ENCODE measurements at places on chromosomes 4 and X. TPM values are rescaled to one million over a fixed set of nuclear protein-coding genes. Genes with fewer than 3 reads are reported as not detected.

DNA sequence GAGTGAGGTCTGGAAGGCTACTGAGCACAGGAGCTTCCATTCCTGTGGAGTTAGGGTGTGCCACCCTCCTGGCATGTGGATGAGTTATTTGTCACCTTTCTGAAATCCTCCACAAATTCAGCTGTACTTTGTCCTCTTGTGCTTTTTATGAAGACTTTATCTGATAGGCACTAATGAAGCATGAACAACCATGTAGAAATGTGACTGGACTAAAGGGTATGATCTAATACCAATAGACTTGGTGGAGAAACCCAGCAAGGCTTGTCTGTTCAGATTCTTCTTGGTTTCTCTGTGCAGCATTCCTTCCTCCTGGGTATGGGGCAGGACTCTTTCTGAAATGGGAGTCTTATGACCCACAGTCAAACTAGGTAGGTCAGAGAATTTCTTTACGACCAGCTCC, 9.6 kb downstream of the NBDY start:
- peak overlapping the region; percentile 64 for H3K4me3 ChIP-seq
- DNase-seq: no peak
- no peaks in the 10 kb centered on the region for H3K27me3 ChIP-seq
- H3K4me1 ChIP-seq: peaks cover 4% of the 10 kb centered on the region

- no peak overlapping the region for H3K4me3 ChIP-seq
- H3K27me3 ChIP-seq: peaks cover 10% of the 10 kb centered on the region
- H3K27ac ChIP-seq: no peak overlapping the region
- peak; percentile 42 for DNase-seq
- peaks cover 7% of the 10 kb centered on the region for H3K4me1 ChIP-seq
These were observed 73.9 kb downstream of the SLC2A9 start for GRCh38 chr4:9947168-9948062.

The SLITRK2 gene
- 5.4 TPM for total RNA-seq

- peak overlapping the region; percentile 93 for H3K4me3 ChIP-seq
- H3K27ac ChIP-seq: no peak overlapping the region
- H3K36me3 ChIP-seq: no peaks in the 10 kb centered on the region
- no peaks in the 10 kb centered on the region for H3K4me1 ChIP-seq
- no peak for DNase-seq
- H3K27me3 ChIP-seq: peaks cover 51% of the 10 kb centered on the region
These were observed 609 bp downstream of the REPS2 start for GRCh38 chrX:16946971-16947562.

DNA sequence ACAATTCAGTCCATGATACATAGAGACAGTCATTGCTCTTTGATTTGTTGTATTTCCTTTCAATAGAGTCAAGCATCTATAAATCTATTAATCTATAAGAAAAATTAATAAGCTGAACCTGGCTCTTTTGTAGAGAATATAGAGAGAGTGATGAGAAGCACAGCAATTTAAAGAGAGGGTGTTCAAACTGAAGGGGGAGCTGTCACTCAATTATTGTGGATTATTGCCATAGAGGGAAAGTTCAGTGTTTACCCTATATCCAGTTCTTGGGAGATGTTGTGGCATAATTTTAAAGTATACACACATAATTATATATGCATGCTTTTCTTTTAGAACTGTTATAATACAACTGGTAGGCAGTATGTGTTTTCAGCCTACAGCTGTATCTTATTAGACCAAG, 1469.0 kb upstream of the PABPC4L start:
- no peaks in the 10 kb centered on the region for H3K4me1 ChIP-seq
- no peaks in the 10 kb centered on the region for H3K36me3 ChIP-seq
- H3K27ac ChIP-seq: no peak overlapping the region
- no peak for DNase-seq
- H3K27me3 ChIP-seq: no peaks in the 10 kb centered on the region
- no peak overlapping the region for H3K4me3 ChIP-seq

The WDR44 gene
- 9.3 TPM for total RNA-seq

GRCh38 chrX:118251271-118251670, 94.6 kb upstream of the WDR44 start:
- no peaks in the 10 kb centered on the region for H3K36me3 ChIP-seq
- H3K4me3 ChIP-seq: no peak overlapping the region
- DNase-seq: no peak
- no peak overlapping the region for H3K27ac ChIP-seq
- no peaks in the 10 kb centered on the region for H3K4me1 ChIP-seq

DNA sequence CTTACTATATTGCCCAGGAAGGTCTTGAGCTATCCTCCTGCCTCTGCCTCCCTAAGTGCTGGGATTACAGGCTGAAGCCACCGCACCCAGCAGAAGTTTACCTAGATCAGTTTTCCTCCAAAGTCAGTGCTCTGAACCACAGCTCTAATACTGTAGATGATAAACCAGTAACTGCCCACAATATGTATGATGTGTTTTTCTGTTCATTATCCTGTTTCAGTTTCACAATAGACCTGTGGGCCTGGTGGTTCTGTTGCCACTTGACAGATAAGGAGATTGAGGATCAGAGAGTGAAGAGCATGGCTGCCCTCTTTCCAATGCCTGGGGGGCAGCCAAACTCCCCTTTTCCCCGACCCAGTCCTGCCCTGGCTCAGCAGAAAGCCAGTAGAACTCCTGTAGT, 87.0 kb downstream of the EFNB1 start:
- H3K27me3 ChIP-seq: no peaks in the 10 kb centered on the region
- no peak overlapping the region for H3K27ac ChIP-seq
- no peak for DNase-seq

The KIT gene
- 19.5 TPM for total RNA-seq

The DACH2 gene
- 4.2 TPM for total RNA-seq

The SEPTIN11 gene
- total RNA-seq: 46.7 TPM

The PHOX2B gene
- total RNA-seq: 0.36 TPM

GRCh38 chr4:51963841-51964517, 56.2 kb downstream of the LRRC66 start:
- DNase-seq: no peak
- H3K4me3 ChIP-seq: no peak overlapping the region
- no peak overlapping the region for H3K27ac ChIP-seq
- H3K27me3 ChIP-seq: no peaks in the 10 kb centered on the region
- H3K4me1 ChIP-seq: no peaks in the 10 kb centered on the region

DNA sequence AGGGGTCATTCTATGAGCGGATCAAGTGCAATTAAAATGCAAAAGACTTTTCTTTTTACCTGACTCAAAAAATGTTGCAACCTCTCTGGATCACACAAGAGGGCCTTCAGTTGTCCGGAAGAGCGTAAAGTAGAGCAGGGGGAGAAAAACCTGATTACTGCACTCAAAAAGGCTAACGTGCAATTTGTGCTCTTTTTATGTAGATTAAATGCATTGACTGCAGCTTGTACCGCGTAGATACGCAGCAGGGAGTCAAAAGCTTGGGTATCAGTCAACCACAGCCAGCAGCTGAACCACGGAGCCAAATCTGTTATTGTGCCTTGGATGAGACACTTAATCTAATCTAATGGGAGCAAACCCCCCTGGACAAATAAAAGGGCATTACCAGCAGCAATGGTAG, 107.3 kb upstream of the RAI2 start:
- no peaks in the 10 kb centered on the region for H3K27me3 ChIP-seq
- no peak for DNase-seq
- no peak overlapping the region for H3K4me3 ChIP-seq
- H3K27ac ChIP-seq: no peak overlapping the region
- no peaks in the 10 kb centered on the region for H3K36me3 ChIP-seq
- H3K4me1 ChIP-seq: no peaks in the 10 kb centered on the region

The FGF16 gene
- total RNA-seq: not detected

GRCh38 chrX:11888421-11888820, 130.4 kb downstream of the MSL3 start:
- H3K27ac ChIP-seq: no peak overlapping the region
- H3K36me3 ChIP-seq: no peaks in the 10 kb centered on the region
- no peak for DNase-seq
- H3K4me1 ChIP-seq: no peaks in the 10 kb centered on the region

The TIMM8A gene
- 22.4 TPM for total RNA-seq

GRCh38 chr4:101294597-101294996, 52.7 kb downstream of the PPP3CA start:
- no peaks in the 10 kb centered on the region for H3K27me3 ChIP-seq
- no peaks in the 10 kb centered on the region for H3K36me3 ChIP-seq
- no peak overlapping the region for H3K27ac ChIP-seq
- DNase-seq: no peak

DNA sequence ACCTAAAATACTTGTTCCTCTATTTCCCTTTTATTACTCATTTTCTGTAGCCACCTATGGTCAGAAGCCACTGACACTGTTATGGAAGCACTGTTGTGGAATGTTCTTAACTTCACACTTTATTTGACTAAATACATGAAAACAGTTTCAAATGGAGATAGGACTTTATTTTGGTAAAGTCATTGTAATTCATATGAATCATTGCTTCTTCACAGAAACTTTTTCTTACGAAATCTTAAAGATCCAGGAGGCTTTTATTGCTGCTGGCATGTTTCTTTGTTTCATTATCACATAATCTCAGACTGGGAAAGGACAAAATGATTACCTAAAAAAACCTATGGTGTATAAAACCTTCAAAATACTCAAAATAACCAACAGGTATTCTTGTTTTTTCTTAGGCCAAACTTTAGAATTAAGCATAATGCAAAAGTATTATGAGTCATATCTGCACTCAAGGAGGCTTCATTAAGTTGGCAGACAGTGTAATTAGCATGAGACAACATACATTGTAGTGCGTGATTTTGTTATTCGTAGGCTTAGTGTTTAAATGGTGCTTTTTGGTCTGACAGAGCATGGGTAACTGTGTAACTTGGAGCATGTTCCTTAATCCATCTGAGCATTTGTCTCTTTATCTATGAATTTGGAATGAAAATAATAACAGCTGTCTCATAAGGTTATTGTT, 58.0 kb downstream of the SH3BGRL start:
- no peaks in the 10 kb centered on the region for H3K27me3 ChIP-seq
- H3K4me3 ChIP-seq: no peak overlapping the region
- no peaks in the 10 kb centered on the region for H3K36me3 ChIP-seq
- no peak overlapping the region for H3K27ac ChIP-seq
- H3K4me1 ChIP-seq: no peaks in the 10 kb centered on the region

DNA sequence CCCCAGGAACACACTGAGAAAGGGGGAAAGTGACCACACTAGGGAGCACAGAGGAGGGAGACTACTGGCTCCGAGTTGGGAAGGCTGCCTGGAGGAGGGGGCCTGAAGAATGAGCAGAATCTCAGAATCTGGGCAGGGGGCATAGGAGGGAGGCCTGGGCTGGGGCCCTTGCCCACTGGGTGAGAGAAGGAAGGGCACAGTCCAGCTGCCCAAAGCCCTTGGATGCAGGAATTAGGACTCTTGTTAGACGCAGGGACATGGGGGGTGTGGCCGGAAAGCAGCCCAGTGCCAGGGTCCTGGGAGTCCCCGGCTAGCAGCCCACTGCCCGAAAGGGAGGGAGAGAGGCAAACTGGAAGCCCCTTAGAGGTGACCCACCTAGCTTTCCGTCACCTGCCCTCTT, 1.9 kb upstream of the DUSP9 start:
- H3K27me3 ChIP-seq: peaks cover 38% of the 10 kb centered on the region
- peak; percentile 62 for DNase-seq

The KLHL13 gene
- total RNA-seq: 5.2 TPM

The COX7B2 gene
- total RNA-seq: not detected

DNA sequence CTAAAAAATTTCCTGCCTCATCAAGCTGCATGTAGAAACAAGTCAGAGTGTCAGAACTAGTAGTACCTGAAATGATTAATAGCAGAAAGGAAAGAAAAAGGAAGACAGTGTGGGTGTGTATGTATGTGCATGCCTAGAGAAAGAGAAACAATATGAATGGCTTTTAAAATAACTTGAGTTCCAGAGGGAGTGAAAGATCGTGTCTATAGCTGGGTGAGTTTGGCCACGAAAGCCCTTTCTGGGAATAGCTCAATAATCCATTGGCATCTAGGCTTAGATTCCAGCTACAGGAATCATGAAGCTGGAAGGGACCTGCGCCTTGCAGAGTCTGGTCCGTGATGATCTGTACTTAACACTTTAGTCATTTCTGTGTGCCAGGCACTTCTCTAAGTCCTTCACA, 195.6 kb downstream of the RAPGEF2 start:
- H3K27me3 ChIP-seq: no peaks in the 10 kb centered on the region
- H3K4me1 ChIP-seq: peaks cover 4% of the 10 kb centered on the region
- H3K4me3 ChIP-seq: peak overlapping the region; percentile 68
- DNase-seq: no peak
- no peaks in the 10 kb centered on the region for H3K36me3 ChIP-seq

GRCh38 chrX:121546317-121546716, 498.9 kb downstream of the GLUD2 start:
- H3K27me3 ChIP-seq: no peaks in the 10 kb centered on the region
- no peaks in the 10 kb centered on the region for H3K36me3 ChIP-seq
- DNase-seq: no peak
- no peaks in the 10 kb centered on the region for H3K4me1 ChIP-seq
- no peak overlapping the region for H3K4me3 ChIP-seq
- no peak overlapping the region for H3K27ac ChIP-seq

DNA sequence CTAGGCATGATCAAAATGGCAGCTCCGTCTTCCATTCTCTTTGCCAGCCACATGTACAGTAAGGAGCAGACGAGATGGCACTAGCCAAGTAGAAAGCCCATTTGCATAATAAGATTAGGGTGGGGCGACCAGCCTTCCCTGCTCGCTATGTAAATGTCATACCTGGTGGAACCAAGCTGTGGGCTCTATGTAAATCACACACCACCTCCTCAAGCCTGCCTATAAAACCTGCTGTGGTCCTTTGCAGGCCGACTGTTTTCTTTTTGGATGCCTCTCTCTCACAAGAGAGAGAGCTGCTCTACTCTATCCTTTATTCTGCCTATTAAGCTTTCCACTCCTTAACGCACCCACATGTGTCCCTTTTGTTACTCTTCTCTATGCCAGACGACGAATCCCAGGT, 1472.7 kb downstream of the ARAP2 start:
- no peaks in the 10 kb centered on the region for H3K4me1 ChIP-seq
- H3K27me3 ChIP-seq: no peaks in the 10 kb centered on the region
- H3K27ac ChIP-seq: no peak overlapping the region
- DNase-seq: no peak

DNA sequence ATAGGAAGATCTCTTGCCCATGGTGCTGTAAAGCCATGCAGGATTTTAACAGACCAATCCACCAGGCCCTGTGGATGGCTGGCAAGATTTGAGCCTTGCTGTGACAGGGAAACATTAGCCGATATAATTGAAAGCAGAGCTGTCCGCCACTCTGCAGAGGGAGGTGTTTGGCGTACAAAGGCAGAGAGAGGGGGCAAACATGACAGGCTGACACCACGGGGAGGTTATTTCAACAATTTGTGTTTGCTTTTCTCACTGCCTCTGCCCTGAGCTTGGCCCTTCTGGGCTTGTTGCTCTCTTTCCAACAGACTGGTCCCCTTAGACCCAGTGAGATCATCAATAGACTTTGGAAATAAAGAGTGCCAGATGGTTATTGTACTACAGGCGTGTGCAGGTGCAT, 59.4 kb downstream of the CLNK start:
- H3K27me3 ChIP-seq: no peaks in the 10 kb centered on the region
- no peak for DNase-seq
- H3K4me1 ChIP-seq: peaks cover 19% of the 10 kb centered on the region
- H3K36me3 ChIP-seq: no peaks in the 10 kb centered on the region
- no peak overlapping the region for H3K27ac ChIP-seq
- no peak overlapping the region for H3K4me3 ChIP-seq

- H3K4me1 ChIP-seq: peaks cover 17% of the 10 kb centered on the region
- H3K27me3 ChIP-seq: no peaks in the 10 kb centered on the region
- DNase-seq: no peak
- H3K27ac ChIP-seq: peak overlapping the region; percentile 59
- peak overlapping the region; percentile 35 for H3K4me3 ChIP-seq
- peaks cover 15% of the 10 kb centered on the region for H3K36me3 ChIP-seq
These were observed 21.8 kb downstream of the TXLNG start for GRCh38 chrX:16807976-16808542.

- H3K27ac ChIP-seq: no peak overlapping the region
- H3K4me1 ChIP-seq: no peaks in the 10 kb centered on the region
- no peaks in the 10 kb centered on the region for H3K27me3 ChIP-seq
- no peak for DNase-seq
These were observed 4.4 kb downstream of the RBM3 start for GRCh38 chrX:48578661-48579128.

All from type B pancreatic cell (in vitro differentiated cells).